ENCODE measurements at places on chromosomes 5 and 9.

DNA sequence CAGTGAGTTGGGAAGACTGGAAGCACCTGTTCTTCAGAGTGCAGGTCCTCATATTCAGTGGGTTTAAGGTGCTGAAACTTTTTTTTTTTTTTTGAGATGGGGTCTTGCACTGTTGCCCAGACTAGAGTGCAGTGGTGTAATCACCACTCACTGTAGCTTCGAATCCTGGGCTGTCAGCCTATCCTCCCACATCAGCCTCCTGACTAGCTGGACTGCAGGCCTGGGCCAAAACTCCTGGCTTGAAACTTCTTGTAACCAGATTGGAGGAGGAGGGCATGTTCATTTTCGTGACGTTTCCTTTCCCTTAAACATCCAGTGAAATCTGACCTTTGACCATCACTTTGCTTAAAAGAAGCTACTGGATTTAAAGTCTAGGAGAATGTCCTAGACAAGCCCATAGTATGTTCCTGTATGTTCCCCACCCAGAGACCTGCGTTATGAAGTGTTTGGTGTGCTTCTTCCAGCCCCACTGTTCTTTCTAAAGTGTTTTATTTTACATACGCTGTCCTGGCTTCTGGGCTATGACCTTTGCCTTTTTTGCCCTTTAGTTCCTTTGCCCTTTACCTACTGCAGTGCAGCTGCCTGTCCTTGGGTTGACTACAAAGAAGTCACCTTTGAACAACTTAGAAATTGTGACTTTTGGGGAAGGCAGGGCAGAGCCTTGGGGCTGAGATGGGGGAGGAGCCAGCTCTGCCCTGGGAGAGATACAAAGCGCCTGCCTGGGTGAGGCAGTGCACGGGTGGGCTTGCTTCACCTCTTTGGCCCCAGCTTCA, 18.4 kb downstream of the TENT4A start:
- DNase-seq = no peak

DNA sequence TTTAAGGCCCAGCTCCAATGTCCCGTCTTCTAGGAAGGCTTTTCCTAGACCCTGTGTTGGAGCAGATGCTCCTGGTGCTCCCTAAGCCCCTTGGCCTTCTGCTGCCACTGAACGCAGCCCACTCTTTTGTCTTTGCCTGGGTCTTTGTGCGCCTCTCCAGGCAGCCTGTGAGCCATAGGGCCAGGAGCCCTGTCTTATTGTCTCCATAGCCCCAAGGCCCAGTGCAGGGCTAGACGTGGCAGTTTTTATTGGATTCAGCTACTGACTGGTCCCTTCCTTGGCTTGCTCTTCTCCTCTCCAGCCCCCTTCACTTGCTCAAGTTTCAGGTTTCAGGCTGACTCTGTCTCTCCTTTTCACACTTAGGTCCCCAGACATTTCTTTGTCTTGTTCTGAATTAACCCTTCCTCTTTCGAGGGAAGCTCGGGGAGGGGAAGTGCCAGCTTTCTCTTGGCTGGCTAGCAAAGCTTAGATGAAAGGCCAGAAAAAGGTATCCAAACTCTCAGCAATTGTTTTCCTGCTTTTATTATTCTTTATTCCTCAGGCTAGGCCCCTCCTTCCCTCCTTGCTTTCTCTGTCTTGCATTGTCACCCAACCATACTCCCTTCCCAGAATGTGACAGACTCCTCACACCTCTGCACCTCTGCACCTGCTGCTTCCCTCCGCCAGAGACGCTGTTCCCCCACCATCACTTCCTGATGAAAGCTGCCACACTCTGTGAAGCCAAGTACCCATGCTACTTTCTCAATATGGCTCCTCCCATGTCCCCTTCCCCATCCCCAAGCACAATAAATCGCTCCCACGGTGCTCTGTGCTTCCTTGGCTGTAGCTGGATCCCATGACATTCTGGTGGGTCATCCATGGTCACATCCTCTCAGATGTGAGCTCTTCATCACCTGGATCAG, 101.6 kb upstream of the CPEB4 start:
- no peak for DNase-seq

DNA sequence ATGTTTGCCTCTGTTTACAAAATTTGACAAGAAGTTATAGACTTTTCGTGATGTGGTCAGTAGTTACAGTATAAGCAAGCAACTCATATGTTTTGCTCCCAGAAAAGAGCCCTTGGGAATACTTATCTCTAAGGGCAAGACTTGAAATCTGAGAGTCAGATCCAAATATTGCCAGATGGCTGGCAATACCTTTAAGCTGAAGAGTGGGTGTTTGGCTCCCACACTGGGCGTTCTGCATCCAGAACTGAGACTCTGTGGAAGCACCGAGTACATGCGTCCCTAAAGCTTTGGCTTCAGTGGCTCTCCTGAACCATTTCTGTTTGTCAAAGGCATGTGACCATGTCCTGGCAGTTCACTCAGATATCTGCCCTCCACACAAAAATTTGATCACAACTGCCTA, 194.1 kb downstream of the DCP2 start:
- DNase-seq = no peak

GRCh38 chr9:98100456-98100855, 18.6 kb downstream of the TRIM14 start:
- no peak for DNase-seq

- DNase-seq = no peak
Measured at GRCh38 chr9:68951879-68952659, 61.8 kb downstream of the PRKACG start.

DNA sequence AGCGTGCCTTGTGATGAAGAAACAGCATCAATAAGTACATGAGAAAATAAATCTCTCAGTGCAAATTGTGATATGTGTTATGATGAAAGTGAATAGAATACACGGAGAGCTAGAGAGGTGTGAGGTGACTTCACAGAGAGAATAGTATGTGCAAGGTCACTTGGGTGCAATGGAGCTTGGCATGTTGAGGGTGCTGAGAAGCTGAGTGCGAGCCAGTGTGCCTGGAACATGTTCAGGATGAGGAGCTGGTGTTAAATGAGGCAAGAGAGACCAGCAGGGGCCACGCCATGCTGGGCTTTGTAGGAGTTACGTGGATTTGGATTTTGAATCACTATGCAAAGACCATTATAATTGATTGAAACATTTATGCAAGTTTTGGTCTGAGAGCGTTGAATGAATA, 12.8 kb upstream of the RPS23 start:
- DNase-seq = no peak

DNA sequence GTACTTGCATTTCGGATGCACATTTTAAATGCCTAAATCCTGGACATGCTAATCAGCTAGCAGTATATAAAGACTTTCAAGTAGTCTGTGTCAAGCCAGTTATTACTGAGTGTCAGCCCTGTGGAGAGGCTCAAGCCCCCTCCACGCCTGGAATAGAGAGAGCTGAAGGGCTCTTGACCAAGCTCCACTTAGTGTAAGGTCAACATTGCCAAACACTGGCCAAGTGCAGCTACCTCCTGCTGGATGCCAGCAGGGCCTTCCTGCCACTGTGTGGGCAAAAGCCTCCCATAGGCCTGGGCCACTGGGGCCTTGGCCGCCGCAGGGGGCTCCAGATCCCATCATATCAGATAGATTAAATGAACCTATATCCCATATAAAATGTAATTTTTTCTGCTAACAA, 239.4 kb upstream of the PANK3 start:
- no peak for DNase-seq

DNA sequence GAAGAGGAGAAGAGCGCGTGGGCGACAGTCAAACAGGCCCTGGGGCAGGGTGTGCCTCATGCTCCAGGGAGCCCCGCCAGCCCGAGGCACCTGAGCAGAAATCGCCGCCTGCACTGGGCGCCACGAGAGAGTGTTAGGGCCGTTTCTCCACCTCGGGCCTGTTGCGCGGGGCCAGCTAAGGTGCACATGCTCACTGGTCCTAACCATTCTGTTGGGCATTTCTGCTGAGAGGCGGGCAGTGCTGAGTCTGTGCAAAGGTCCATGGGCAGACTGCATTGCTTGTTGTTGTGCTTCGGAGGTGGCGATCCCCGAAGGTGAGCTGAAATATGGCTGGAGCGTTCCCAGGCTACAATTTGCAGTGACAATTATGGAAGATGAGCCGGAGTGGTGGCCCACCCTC, 367.8 kb upstream of the SPATA31A5 start:
- DNase-seq = no peak

GRCh38 chr9:72954431-72955125, 1.7 kb upstream of the ALDH1A1 start:
- DNase-seq = no peak

DNA sequence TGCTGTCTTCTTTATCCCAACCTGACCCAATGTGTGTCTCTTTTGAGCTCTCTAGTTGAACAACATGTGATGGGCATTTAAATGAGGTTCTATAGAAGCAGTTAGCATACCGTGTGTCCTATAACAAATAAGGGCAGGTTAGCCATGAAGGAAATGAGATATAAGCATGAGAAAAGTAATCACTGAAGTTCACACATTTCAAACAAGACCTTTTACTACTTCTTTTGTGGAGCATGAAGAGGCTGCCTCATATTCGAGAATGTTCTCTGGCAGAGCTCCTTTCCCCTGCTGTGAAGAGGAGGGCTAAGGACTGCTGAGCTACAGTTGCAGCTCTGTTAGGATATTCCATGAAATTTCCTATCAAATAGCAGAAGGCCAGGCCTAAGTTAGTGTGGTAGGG, 15.2 kb upstream of the SNCAIP start:
- DNase-seq = no peak

DNA sequence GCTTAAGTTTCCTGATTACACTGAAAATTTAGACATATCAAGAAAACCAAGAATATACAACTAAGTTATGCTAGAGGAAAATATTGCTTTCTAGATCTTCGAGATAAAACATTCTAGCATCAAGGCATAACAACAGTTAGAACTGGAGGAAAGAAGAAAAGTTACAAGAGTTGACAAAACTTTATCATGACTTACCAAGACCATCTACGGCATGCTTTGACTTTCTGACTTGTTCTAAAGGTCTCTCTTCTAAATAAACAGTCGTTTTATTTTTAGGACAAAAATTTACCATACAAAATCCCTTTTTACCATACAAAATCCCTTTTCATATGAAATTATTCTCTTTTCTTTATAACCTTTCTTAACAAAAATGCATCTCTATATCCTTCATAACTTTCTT, 1110.1 kb upstream of the CDH10 start:
- no peak for DNase-seq

- DNase-seq = no peak
Measured at GRCh38 chr5:180424094-180424493, 70.1 kb upstream of the CNOT6 start.

GRCh38 chr5:123806644-123807043, 294.7 kb downstream of the CSNK1G3 start:
- no peak for DNase-seq

DNA sequence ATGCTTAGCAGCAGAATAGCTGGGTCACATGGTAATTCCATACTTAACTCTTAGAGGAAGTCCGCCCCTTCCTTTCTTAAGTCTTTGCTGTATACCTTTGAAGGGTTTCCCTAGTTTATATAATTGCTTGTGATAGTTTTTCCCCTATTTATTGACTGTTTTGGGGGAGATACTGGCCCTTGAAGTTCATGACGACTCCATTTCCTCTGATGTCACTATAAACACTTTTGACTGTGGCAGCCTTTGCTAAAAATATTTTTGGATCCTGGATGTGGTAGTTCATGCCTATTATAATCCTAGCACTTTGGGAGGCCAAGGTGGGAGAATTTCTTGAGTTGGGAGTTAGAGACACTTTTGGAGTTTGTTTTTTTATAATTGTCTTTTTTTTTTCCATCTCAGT, 38.4 kb downstream of the NSD1 start:
- DNase-seq = no peak

DNA sequence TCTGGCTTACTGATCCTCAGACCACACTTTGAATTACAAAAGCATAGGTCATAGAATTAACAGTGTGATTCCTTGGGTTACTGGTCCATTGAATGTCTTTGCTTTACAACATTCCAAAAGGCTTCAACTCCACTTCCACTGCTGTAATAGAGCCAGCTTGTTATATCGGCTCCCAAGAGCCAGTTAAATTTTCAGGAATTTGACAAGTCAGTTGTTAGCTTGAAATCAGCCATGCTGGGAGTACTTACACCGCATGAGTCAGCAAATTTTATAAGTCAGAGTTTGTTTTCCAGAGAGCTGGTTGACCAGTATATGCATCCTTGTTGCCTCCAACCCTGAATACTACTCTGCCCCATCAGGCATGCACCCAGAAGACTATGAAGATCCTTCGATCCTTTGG, 73.1 kb downstream of the FOXB2 start:
- DNase-seq = no peak

DNA sequence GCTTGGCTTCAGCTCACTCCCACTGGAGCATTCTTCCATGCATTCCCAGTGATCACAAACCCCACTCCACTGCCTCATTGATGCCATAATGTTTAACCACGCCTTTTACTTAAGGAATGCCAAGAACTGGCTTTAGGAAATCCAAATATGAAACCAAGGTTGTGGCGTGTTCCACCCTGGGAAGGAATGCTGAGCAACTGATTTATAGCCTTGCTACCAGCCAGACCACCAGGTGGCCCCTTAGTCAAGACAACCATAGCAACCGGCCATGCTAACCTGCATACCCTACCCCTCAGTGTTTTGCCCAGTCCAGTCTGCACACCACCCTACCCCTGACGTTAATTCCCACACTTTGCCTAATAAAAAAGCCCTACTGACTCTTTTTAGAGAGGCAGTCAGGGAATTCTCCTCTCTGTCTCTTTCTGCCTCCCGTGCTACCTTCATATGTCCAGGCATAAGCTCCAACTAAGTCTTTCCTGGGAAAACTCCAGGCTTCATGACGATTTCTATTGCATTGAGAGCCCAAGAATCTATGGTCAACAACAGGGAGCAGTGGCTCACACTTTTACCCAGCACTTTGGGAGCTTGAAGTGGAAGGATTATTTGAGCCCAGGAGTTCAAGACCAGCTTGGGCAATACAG, 27.0 kb upstream of the PRRC2B start:
- no peak for DNase-seq

DNA sequence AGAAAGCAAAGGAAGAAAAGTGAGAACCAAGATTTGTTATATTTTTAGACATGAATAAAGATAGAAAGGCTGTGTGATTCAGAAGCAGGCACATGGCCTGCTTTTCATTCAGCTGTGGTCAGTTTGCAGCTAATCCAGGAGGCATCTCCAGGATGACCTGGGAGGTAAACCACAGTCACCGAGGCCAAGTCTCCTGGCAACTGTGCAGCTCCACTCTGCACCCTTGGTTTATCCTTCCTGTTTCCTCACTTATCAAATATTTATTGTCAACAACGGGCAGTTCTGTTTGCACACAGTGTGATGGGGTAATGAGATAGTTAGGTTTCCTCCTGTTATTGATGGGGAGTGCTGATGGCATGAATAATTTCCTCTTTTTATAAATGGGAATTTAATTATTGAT, 243.0 kb downstream of the PSAT1 start:
- no peak for DNase-seq

DNA sequence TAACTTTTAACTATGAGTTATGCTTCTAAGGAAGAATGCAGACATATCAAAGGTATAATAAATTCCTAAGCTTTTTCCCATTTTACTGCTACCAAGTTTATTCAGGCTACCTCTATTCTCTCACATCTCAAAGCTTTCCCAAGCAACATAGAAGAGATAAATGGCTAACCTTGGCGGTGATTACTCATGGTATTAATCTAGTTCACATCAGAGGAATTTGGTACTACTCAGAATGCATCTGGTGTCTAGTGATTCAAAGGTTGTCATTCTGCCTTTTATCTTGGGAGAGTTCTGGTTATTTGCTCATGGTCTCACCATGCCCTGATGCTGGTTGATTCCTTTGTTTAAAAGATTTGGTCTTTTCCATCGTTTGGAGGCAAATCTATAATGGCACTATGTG, 182.7 kb downstream of the TAF11L14 start:
- no peak for DNase-seq

- no peak for DNase-seq
Measured at GRCh38 chr9:80093695-80094094, 521.9 kb downstream of the TLE4 start.
